ENCODE measurements at places on chromosomes 3 and 15. TPM values are rescaled to one million over a fixed set of nuclear protein-coding genes. Genes with fewer than 3 reads are reported as not detected.

GRCh38 chr3:195900436-195901355 is 7.7 kb downstream of the TNK2 start:
- peak overlapping the region; percentile 38 for H3K27ac ChIP-seq
- DNase-seq = peak; percentile 57
- H3K4me3 ChIP-seq = no peak overlapping the region
- H3K36me3 ChIP-seq = no peaks in the 10 kb centered on the region
- no peaks in the 10 kb centered on the region for H3K27me3 ChIP-seq
- peaks cover 21% of the 10 kb centered on the region for H3K4me1 ChIP-seq

Gene SEMA6D
- 12.4 TPM for total RNA-seq

GRCh38 chr15:23081271-23081670 is 41.9 kb upstream of the TUBGCP5 start:
- no peak overlapping the region for H3K27ac ChIP-seq
- DNase-seq = no peak
- H3K27me3 ChIP-seq = peaks cover 6% of the 10 kb centered on the region

- no peaks in the 10 kb centered on the region for H3K36me3 ChIP-seq
- no peak overlapping the region for H3K27ac ChIP-seq
- no peak overlapping the region for H3K4me3 ChIP-seq
- H3K27me3 ChIP-seq = no peaks in the 10 kb centered on the region
- H3K4me1 ChIP-seq = peaks cover 6% of the 10 kb centered on the region
Measured at GRCh38 chr3:148957586-148957985, 33.8 kb upstream of the GYG1 start.

GRCh38 chr15:40549894-40550293 is 14.9 kb downstream of the CCDC32 start:
- H3K36me3 ChIP-seq = peaks cover 28% of the 10 kb centered on the region
- peaks cover 71% of the 10 kb centered on the region for H3K4me1 ChIP-seq
- H3K27ac ChIP-seq = peak overlapping the region; percentile 87
- H3K27me3 ChIP-seq = no peaks in the 10 kb centered on the region
- peak; percentile 86 for DNase-seq
- peak overlapping the region; percentile 16 for H3K4me3 ChIP-seq

DNA sequence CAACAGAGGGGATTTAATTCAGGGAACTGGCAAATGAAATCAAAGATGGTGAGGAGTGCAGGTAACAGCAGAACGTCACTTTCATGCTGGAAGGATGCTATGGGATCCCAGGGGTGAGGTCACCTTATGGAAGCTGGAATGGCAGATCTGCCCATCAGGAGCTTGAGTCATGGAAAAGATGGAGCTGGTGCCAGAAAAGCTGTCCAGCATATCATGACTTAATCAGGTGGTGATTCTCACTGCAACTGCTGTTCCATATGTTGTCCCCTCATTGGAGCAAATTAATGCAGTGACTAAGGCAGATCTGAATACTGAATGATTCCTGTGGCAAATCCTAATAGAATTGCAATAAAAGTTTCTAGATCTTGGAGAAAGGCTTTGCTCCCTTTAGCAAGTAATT is 38.4 kb downstream of the HHLA2 start:
- H3K4me3 ChIP-seq = no peak overlapping the region
- no peak for DNase-seq
- peaks cover 2% of the 10 kb centered on the region for H3K27me3 ChIP-seq
- no peaks in the 10 kb centered on the region for H3K36me3 ChIP-seq
- no peaks in the 10 kb centered on the region for H3K4me1 ChIP-seq
- no peak overlapping the region for H3K27ac ChIP-seq

GRCh38 chr15:74409225-74409624 is 24.5 kb downstream of the SEMA7A start:
- H3K27ac ChIP-seq = no peak overlapping the region
- H3K4me1 ChIP-seq = peaks cover 2% of the 10 kb centered on the region
- peaks cover 7% of the 10 kb centered on the region for H3K36me3 ChIP-seq
- peaks cover 4% of the 10 kb centered on the region for H3K27me3 ChIP-seq

- no peak overlapping the region for H3K4me3 ChIP-seq
- DNase-seq = no peak
- H3K36me3 ChIP-seq = peaks cover 78% of the 10 kb centered on the region
- H3K27me3 ChIP-seq = no peaks in the 10 kb centered on the region
Measured at GRCh38 chr3:121821421-121822199, 13.2 kb downstream of the IQCB1 start.

- no peak for DNase-seq
- H3K27me3 ChIP-seq = no peaks in the 10 kb centered on the region
- no peaks in the 10 kb centered on the region for H3K4me1 ChIP-seq
- no peak overlapping the region for H3K27ac ChIP-seq
- H3K4me3 ChIP-seq = no peak overlapping the region
- peaks cover 32% of the 10 kb centered on the region for H3K36me3 ChIP-seq
Measured at GRCh38 chr15:74578496-74578994, 37.1 kb upstream of the CLK3 start.

GRCh38 chr3:23811919-23812318 is 6.2 kb downstream of the UBE2E1 start:
- H3K27me3 ChIP-seq = no peaks in the 10 kb centered on the region
- H3K27ac ChIP-seq = no peak overlapping the region
- no peak for DNase-seq
- H3K4me3 ChIP-seq = peak overlapping the region; percentile 95

Gene BCL2A1
- 0.30 TPM for total RNA-seq

Gene CCDC39
- total RNA-seq = not detected

DNA sequence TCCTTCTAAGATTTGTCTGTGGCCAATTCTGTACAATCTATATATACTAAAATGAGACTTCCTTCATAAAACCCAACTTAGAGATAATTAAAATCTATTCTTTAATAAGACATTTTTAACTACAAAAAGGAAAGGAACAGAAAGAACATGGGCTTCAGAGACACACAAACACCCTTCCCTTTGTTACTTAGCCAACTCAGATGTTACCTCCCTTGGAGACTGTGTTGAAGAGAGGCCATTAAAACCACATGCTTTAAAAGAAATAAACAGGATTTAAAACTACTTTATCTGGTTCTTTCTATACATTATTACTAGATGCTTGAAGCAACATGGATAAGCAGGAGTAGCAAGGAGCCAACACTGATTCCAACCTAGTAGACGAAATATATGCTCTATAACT is 42.0 kb downstream of the LRRFIP2 start:
- peaks cover 61% of the 10 kb centered on the region for H3K4me1 ChIP-seq
- DNase-seq = no peak
- H3K36me3 ChIP-seq = peaks cover 2% of the 10 kb centered on the region

DNA sequence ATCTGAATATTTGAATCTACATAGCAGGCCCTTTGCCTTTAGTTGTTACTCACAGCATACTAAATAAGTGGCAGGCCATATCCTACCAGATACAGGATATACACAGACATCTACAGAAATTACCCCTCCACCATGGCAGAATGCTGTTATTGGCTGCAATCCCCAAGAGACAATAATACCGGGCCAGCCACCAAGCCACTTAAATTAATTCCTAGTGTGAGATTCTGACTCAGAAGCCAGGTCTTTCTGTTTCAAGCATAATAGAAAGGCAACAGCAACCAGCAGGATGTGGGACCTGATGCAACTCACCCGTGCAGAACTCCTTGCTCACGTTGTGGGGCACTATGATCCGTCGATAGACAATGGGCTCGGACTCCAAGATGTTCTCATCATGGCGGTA is 39.8 kb downstream of the CLK3 start:
- H3K36me3 ChIP-seq = no peaks in the 10 kb centered on the region
- DNase-seq = no peak
- H3K27ac ChIP-seq = no peak overlapping the region

GRCh38 chr3:147843331-147843730 is 434.2 kb downstream of the ZIC1 start:
- H3K4me3 ChIP-seq = no peak overlapping the region
- H3K27me3 ChIP-seq = no peaks in the 10 kb centered on the region
- H3K4me1 ChIP-seq = no peaks in the 10 kb centered on the region
- no peak overlapping the region for H3K27ac ChIP-seq
- no peak for DNase-seq
- no peaks in the 10 kb centered on the region for H3K36me3 ChIP-seq

DNA sequence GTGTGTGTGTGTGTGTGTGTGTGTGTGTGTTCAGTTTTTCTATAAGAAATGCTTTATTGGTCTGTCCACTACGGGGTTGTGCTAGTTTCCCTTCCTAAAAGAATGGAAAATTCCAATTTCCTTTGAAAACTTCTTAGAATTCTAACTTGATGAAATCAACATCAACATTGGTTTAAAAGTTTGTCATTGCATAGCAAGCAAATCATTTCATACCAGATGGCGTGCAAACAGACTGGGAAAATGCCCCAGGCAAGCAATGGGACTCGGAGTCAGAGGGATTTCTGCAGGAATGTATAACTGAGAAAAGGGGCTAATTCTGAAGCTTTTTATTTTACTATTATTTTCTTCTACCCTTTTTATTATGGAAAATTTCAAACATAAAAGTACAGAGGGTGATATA is 13.1 kb upstream of the DYNC1LI1 start:
- H3K4me3 ChIP-seq = no peak overlapping the region
- no peaks in the 10 kb centered on the region for H3K27me3 ChIP-seq
- no peak for DNase-seq
- H3K27ac ChIP-seq = peak overlapping the region; percentile 59
- peaks cover 14% of the 10 kb centered on the region for H3K4me1 ChIP-seq

GRCh38 chr3:112364291-112364690 is 31.3 kb downstream of the CD200 start:
- no peak for DNase-seq
- peak overlapping the region; percentile 82 for H3K27ac ChIP-seq
- H3K4me1 ChIP-seq = peaks cover 25% of the 10 kb centered on the region
- no peaks in the 10 kb centered on the region for H3K36me3 ChIP-seq
- no peaks in the 10 kb centered on the region for H3K27me3 ChIP-seq

Gene SHC4
- 3.3 TPM for total RNA-seq

Gene LRRC49
- 86.6 TPM for total RNA-seq

GRCh38 chr3:61820306-61820992 is 259.1 kb downstream of the PTPRG start:
- H3K4me3 ChIP-seq = no peak overlapping the region
- no peak for DNase-seq
- no peaks in the 10 kb centered on the region for H3K27me3 ChIP-seq
- H3K36me3 ChIP-seq = no peaks in the 10 kb centered on the region
- H3K27ac ChIP-seq = peak overlapping the region; percentile 67

Gene SPINK8
- total RNA-seq = not detected

- DNase-seq = no peak
- H3K4me1 ChIP-seq = peaks cover 10% of the 10 kb centered on the region
- H3K27ac ChIP-seq = no peak overlapping the region
Measured at GRCh38 chr3:133211449-133211848, 173.3 kb downstream of the TMEM108 start.

Gene EIF1B
- 416 TPM for total RNA-seq

DNA sequence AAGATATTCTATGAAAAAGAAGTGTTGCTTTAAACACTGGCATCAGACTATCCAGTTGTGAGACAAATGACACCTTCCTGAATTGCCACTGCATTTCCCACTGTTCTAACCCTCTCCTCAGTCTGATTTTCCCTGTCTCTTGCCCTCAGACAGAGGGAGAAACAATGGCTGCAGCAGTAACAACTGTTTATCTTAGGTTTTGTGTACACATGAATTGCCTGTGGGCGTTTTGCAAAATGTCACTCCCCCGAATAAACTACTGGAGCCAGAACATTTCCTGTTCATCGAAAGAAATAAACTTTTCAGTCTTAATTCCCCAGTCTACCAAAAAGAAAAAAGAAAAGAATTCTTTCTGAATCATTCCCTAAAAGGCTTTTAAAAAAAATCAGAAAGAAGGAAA is 155.1 kb downstream of the MAGI1 start:
- H3K36me3 ChIP-seq = no peaks in the 10 kb centered on the region
- H3K4me1 ChIP-seq = peaks cover 48% of the 10 kb centered on the region
- no peak overlapping the region for H3K4me3 ChIP-seq
- H3K27me3 ChIP-seq = no peaks in the 10 kb centered on the region
- H3K27ac ChIP-seq = no peak overlapping the region

Gene POPDC2
- total RNA-seq = 512 TPM

- H3K36me3 ChIP-seq = no peaks in the 10 kb centered on the region
- no peak for DNase-seq
- H3K27me3 ChIP-seq = no peaks in the 10 kb centered on the region
Measured at GRCh38 chr3:158169091-158169491, 59.2 kb downstream of the RSRC1 start.

Gene LRRC31
- not detected for total RNA-seq

GRCh38 chr3:82133070-82133606 is 371.7 kb upstream of the GBE1 start:
- H3K4me3 ChIP-seq = no peak overlapping the region
- DNase-seq = peak; percentile 55
- H3K27me3 ChIP-seq = no peaks in the 10 kb centered on the region
- peaks cover 3% of the 10 kb centered on the region for H3K4me1 ChIP-seq

Gene CTXN2
- not detected for total RNA-seq

DNA sequence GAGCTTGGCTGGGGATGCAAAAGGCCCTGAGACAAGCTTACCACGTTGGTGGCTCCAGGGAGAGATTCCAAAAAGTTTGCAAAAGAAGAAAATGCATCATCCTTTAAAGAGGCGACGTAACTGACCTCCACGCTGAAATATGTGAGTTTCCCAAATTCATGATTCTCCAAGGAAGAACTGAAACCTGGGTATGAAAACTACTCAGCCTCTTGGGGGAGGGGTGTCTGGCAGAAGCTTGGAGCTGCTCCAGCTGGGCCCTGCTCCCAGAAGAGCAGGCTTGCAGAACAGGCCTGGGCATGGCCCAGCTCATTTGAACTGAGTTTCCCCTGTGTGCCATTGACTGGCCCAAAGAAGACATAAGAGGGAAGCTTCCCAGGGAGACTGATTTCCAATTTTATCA is 20.5 kb downstream of the CPN2 start:
- peaks cover 82% of the 10 kb centered on the region for H3K27me3 ChIP-seq
- peak overlapping the region; percentile 43 for H3K27ac ChIP-seq
- H3K36me3 ChIP-seq = no peaks in the 10 kb centered on the region
- peaks cover 32% of the 10 kb centered on the region for H3K4me1 ChIP-seq

Gene ZIC1
- not detected for total RNA-seq

DNA sequence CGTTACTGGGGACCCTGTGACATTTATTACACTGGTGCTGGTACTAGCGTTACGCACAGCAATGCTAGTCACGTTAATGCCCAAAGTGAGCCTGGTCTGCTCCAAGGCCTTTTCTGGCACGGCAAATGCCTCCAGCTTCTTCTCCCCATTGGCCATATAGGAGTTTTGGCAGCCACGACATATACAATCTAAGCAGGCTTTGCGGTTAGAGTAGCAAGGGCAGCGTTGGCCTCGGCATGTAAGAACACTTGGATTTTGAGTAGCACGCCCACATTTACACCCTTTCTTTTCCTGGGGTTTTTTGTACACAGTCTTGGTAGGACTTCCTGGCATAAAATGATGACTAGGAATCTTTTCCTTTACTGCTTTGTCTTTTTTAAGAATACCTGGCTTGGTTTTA is 44.9 kb downstream of the MSL2 start:
- no peaks in the 10 kb centered on the region for H3K27me3 ChIP-seq
- H3K4me3 ChIP-seq = no peak overlapping the region
- H3K27ac ChIP-seq = no peak overlapping the region

DNA sequence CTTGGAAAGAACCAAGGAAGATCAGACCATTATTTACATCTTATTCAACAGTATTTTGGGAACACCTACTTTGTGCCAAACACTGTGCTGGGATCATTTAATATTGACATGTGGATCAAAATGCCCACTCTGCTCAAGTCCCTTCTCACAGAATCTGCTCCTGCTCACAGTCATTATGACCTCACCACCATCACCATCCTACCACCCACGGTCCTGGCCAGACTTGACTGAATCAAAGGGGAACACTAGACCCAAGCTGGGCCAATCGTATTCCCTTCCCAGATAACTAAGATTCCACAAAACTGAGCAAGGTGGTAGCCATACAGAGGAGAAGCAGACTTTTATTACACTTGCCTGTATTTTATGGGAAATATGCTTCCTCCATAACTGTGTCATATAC is 3.4 kb upstream of the CEP152 start:
- no peaks in the 10 kb centered on the region for H3K27me3 ChIP-seq
- DNase-seq = no peak
- H3K4me3 ChIP-seq = no peak overlapping the region
- peaks cover 16% of the 10 kb centered on the region for H3K4me1 ChIP-seq

Data from left ventricle myocardium inferior (tissue), 1 donor.